Nephron progenitor cell (in vitro differentiated cells): ENCODE measurements at places on chromosomes 3 and 15.

DNA sequence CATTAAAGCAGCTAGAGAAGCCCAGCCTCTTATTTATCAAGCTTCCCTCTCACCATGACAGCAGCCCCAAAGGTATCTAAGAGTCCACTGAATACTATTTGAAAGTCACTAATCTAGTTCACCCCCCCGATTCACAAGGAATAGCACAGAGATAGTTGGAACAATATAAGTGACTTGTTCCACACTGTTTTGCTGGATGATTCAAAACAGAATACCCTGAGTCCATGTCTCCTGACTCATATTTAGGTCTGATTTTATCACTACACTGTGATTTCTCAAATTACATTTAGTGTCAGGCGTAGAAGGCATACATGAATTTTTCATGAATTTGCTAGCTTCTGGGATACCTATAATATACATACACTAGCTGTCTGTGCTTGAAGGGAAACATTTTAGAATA lies 18.7 kb upstream of the EOGT start:
- no peak for DNase-seq

DNA sequence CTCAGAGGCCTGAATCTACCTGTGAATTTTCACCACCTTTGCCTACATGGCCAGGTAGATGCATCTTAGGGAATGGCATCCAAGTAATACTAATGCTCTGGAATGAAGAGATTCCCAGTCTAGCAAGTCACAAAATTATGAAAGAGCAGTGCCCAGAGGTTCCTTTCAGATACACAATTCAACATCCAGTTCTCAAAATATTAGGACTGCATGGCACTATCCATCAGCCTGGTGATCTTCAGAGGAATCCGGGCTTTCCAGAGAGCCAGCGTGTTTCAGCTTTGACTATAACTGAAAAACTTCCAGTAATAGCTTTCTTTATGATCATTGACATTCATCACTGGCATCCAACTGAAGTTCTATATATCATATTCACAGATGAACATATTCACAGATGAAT lies 849.8 kb downstream of the AGBL1 start:
- no peak for DNase-seq

GRCh38 chr15:70563561-70564095 lies 199.7 kb downstream of the UACA start:
- no peak for DNase-seq

GRCh38 chr3:195746346-195746745 lies 25.6 kb downstream of the MUC20 start:
- DNase-seq, result no peak

DNA sequence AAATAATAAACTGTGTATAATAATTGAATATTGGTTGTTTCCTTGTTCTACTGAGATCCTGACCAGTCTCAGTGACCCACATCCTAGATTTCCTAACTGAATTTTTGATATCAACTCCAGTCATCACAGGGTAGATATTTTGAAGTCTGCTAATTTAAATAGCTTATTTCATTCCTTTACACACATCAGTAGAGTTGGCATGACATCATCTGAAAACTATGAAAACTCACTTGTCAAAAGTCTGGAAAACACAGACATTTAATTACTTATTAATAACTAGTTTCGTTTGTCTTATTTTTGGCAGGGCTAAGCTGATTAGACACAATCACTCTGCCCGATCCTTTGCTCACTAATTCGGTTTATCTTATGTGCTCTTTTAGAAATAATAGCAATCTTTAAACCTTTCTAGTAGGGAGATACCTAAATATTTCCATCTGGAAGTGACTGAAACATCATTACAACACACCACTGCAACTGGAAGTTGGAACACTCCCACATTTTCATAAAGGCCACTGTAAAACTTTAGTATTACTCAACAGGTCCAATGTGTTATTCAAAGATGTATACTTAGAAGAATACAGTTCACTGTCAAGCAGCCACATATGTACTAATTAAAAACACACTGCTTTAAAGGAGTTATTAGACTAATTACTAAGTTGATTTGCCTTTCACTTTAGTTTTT lies 198.4 kb upstream of the ZNF717 start:
- no peak for DNase-seq

DNA sequence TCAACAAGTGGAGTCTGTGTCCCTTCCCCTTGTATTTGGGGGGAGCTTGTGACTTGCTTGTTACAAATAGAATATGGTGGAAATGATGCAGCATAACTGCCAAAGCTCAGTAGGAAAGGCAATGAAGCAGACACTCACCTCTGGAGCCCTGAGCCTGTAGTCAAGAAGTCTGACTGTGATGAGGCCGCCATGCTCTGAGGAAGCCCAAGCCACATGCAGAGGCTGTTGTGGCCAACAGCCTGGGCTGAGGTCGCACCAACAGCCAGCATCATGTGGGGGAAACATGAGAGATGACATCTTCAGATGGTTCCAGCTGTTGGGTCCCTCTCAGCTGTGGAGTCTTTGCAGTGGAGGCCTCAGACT lies 161.4 kb downstream of the CHSY1 start:
- DNase-seq, result no peak

GRCh38 chr3:106337116-106337515 lies 468.3 kb upstream of the CBLB start:
- DNase-seq, result no peak

- DNase-seq, result no peak
Measured at GRCh38 chr3:195900436-195901355, 7.7 kb downstream of the TNK2 start.
